ENCODE measurements at places on chromosomes 7 and 10. TPM values are rescaled to one million over a fixed set of nuclear protein-coding genes. Genes with fewer than 3 reads are reported as not detected.

GRCh38 chr10:78820007-78820362 is 248.8 kb upstream of the ZMIZ1 start:
- peaks cover 26% of the 10 kb centered on the region for H3K27me3 ChIP-seq
- no peak overlapping the region for H3K4me3 ChIP-seq
- no peak overlapping the region for H3K27ac ChIP-seq

The SMARCD3 gene
- 3.8 TPM for total RNA-seq

DNA sequence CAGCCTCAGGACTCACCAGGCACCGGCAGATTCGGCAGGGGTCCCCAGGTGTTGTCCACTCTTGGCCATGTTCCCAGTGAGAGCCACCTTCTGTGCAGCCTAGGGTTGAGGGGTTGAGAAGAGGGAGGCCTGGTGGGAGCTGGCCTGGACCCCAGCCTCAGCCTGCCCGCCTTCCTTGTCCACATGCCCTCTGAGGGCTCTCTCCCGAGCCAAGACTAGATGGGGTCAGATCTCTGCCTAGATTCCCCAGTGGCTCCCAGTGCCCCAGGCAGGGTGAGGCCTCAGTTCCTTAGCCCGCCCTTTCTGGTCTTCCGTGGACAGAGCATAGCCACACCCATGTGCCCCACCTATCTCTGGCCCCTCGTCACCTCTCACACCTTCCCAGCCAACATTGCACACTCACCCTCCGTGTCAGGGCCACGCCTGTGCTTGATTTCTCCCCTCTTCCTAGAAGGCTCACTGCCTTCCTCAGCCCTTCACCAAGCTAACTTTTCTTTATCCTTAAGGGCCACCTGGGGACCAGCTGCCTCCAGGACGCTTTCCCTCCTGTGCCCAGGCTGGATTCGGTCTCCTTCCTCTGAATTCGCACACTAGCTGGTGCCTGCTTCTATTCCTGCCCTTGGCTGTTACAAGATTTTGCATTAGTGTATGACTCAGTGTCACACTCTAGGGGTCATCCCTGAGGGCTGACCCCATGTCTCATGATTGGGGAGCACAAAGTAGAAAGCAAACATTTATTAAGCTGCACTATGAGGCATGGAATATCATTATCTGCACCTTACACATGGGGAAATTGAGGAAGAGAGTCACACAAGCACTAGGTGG is 7.5 kb downstream of the KCP start:
- H3K4me1 ChIP-seq = peaks cover 17% of the 10 kb centered on the region
- H3K27me3 ChIP-seq = peaks cover 6% of the 10 kb centered on the region
- no peak overlapping the region for H3K27ac ChIP-seq
- no peak overlapping the region for H3K4me3 ChIP-seq

DNA sequence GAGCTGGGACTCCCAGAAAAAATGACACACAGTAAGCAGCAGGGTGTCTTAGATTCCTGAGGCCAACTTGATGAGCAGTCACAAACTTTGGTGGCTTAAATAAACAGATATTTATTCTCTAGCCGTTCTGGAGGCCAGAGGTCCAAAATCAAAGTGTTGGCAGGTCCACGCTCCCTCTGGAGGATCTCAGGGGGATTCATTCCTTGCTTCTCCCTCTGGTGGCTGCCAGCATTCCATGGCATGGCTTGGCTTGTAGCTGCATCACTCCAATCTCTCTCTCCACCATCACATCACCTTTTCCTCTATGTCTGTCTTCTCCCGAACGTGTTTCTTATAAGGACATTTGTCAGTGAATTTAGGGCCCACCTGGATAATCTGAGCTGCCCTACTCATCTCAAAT is 98.4 kb downstream of the OSBPL3 start:
- no peak overlapping the region for H3K4me3 ChIP-seq
- H3K36me3 ChIP-seq = peaks cover 32% of the 10 kb centered on the region
- peaks cover 11% of the 10 kb centered on the region for H3K4me1 ChIP-seq
- no peaks in the 10 kb centered on the region for H3K27me3 ChIP-seq

The TMEM213 gene
- total RNA-seq = not detected

GRCh38 chr7:69858471-69858870 is 260.2 kb downstream of the AUTS2 start:
- no peaks in the 10 kb centered on the region for H3K27me3 ChIP-seq
- H3K36me3 ChIP-seq = no peaks in the 10 kb centered on the region
- H3K27ac ChIP-seq = no peak overlapping the region
- DNase-seq = no peak
- H3K4me3 ChIP-seq = no peak overlapping the region
- no peaks in the 10 kb centered on the region for H3K4me1 ChIP-seq

DNA sequence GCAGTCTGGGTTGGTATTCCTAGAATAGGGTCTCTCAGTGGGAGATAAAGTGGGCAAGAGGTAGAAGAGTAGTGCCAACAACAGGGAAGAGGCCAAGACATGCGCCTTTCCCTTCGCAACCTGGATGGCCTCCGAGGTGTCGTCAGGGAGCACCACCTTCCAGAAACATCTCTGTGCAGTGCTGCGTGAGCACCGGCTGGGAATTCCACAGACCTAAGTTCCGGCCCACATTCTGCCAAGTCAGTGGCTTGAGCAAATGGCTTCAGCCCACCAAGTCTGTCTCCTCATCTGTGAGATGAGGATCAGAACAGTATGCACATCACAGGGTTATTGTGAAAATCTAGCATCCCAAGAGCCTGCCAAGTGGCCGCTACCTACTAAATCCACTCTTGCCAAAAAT is 40.6 kb downstream of the CCDC3 start:
- no peaks in the 10 kb centered on the region for H3K27me3 ChIP-seq
- no peak overlapping the region for H3K4me3 ChIP-seq
- DNase-seq = no peak

DNA sequence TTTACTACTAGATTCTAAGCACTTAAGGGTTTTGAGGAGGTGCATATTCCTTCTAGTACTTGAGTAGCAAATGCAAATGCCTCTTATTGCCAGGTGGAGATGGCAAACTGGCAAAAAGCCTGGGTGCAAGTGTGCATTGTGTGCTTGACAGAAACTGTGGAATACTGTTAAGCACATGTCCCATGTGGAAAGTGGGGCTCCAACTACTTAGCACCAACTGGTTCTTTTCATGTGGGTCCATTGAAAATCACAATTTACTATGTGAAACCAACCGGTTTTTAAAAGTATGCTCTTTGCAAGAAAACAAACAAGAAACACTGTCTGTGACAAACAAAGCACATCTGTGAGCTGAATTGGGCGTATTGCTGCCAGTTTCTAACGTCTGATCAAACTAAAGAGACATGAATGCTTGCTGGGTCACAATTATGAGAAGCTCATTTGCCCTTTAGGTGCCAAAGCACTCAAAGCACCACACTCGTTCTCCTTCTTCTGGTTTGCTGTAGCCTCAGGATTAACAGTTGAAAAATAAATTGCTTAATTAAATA is 197.4 kb downstream of the SEMA3E start:
- H3K27ac ChIP-seq = no peak overlapping the region
- H3K4me1 ChIP-seq = no peaks in the 10 kb centered on the region
- no peak for DNase-seq

The GSAP gene
- total RNA-seq = 19.0 TPM

- H3K4me3 ChIP-seq = no peak overlapping the region
- H3K36me3 ChIP-seq = no peaks in the 10 kb centered on the region
Measured at GRCh38 chr7:132023466-132023865, 467.0 kb upstream of the PODXL start.

DNA sequence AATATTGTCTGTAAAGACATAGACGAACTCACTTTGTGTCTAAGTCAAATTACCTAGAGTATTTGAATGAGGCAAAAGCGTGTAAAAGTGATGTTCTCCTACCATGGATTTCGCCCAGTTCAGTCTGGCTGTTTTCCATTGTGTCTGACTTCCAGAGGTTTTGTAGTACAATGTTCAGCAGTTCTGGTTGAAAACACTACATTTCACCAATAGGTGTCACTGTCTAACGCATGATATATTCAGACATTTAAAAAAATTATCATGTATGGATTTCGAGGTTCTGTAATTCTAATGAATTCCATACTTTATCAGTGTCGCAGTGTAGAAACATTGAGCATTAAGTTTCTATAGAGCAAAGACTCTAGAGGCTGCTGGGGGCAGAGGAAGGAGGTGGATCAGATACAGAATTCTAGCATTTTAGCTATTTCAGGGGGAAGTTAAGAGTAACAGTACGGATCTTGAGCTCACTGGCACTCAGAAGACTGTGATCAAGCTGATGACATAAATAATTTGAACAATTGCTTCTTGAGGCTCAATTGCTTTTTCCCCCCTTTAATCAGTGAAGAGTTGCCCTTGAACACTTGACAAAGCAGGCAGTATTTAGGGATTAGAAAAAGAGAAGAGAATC is 196.9 kb upstream of the RHOBTB1 start:
- peak; percentile 70 for DNase-seq
- peaks cover 11% of the 10 kb centered on the region for H3K4me1 ChIP-seq
- no peak overlapping the region for H3K4me3 ChIP-seq
- no peaks in the 10 kb centered on the region for H3K36me3 ChIP-seq

DNA sequence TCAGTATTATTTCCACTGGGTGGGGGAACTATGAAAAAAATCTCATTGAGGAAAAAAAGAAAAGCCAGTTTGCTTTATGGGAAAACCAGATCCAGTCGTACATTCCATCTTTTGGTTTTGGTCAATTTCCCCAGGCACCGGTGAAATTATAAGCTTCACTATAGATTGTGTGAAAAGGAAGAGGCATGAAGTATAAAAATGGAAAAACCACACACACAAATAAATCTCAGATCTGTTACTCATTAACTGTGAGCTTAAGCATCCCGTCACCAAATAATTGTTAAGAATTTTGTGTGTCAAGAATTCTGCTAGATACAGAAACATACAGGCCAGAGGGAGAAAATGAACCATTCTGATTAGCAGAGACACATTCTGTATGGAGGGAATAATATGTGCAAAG is 405.5 kb upstream of the CELF2 start:
- H3K36me3 ChIP-seq = no peaks in the 10 kb centered on the region
- no peaks in the 10 kb centered on the region for H3K4me1 ChIP-seq
- no peak overlapping the region for H3K27ac ChIP-seq
- no peak overlapping the region for H3K4me3 ChIP-seq

DNA sequence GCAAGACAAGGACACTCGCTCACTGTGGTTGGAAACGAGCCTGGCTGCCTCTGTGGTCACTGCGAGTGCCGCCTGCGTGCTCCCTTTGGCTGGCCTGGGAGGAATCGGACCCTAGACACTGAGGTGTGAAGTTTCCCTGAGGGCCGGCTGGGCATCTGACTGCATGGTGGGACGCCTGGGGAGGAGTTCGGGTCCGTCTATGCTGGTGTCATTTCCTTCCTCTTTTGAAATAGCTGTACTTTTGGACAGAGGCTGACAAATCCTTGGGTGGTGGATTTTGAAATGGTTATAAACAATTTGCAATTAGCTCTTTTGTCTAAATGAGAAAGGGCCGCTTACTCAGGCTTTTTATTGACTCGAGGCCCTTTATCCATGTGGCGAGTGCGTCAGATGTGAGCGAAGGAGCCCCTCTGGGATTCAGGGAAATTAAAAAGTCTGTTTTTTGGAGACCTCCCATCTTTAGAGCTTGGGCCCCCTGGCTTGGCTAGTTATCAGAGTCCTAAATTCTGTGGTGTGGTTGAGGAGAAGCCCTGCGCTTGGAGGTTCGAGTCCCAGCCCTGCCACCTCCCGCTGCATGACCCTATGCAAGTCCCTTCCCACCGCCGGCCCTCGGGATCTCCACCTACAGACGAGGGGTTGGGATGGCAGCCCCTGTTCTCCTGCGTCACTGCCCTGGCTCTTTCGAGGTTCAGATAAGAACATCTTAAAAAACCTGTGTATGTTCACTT is 147.1 kb downstream of the RGS10 start:
- DNase-seq = no peak
- H3K4me1 ChIP-seq = no peaks in the 10 kb centered on the region
- no peaks in the 10 kb centered on the region for H3K27me3 ChIP-seq
- H3K27ac ChIP-seq = no peak overlapping the region
- peaks cover 6% of the 10 kb centered on the region for H3K36me3 ChIP-seq
- no peak overlapping the region for H3K4me3 ChIP-seq

- no peak overlapping the region for H3K27ac ChIP-seq
- H3K4me3 ChIP-seq = no peak overlapping the region
- H3K4me1 ChIP-seq = no peaks in the 10 kb centered on the region
- peaks cover 34% of the 10 kb centered on the region for H3K36me3 ChIP-seq
- H3K27me3 ChIP-seq = no peaks in the 10 kb centered on the region
Measured at GRCh38 chr7:128098629-128099028, 67.4 kb upstream of the LRRC4 start.

The DNAJB12 gene
- total RNA-seq = 68.1 TPM

DNA sequence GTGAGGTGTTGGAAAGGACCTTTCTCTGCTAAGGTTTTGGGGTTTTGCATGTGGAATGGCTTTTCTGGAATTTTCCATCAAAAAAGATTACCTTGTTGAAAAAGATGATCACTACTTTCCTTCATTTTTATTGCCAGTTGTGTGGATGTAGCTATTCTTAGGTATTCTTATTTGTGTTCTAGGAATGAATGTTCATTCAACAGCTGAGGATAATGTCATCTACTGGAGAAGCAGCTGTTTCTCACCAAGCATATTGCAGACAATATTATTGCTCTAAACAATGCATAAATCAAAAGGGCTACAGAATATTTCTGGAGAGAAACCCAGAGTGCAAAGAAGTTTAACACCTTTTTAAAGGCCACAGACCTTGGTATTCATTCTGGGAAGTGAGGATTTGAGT is 145.6 kb upstream of the CALCR start:
- no peak overlapping the region for H3K4me3 ChIP-seq
- peaks cover 18% of the 10 kb centered on the region for H3K4me1 ChIP-seq
- no peak for DNase-seq
- H3K36me3 ChIP-seq = no peaks in the 10 kb centered on the region

DNA sequence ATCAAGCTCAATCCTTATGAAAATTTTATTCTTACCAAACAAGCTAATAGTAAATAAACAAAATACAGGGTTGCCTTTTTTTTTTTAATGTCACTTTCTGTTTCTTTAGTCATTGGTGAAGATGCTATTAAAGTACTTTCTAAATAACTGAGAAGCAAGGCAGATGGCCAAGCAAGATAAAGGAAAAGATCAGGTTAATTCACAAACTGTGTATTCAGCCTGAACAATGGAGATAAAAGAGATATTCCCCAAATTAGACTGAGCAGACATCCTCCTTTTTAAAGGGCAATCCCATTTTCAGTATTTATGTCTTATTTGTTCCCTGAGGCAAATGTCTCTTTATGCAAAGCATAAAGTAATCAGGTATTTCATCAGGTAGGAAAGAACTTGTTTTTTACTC is 23.1 kb upstream of the XRCC2 start:
- no peaks in the 10 kb centered on the region for H3K27me3 ChIP-seq
- H3K27ac ChIP-seq = no peak overlapping the region
- no peaks in the 10 kb centered on the region for H3K4me1 ChIP-seq
- no peaks in the 10 kb centered on the region for H3K36me3 ChIP-seq
- no peak for DNase-seq

GRCh38 chr7:55946545-55946944 is 5.1 kb upstream of the MRPS17 start:
- no peaks in the 10 kb centered on the region for H3K4me1 ChIP-seq
- H3K27ac ChIP-seq = no peak overlapping the region
- H3K4me3 ChIP-seq = no peak overlapping the region
- DNase-seq = no peak
- no peaks in the 10 kb centered on the region for H3K27me3 ChIP-seq

The TMEM236 gene
- total RNA-seq = 0.37 TPM

Measured in MCF 10A (cell line).